Stimulated activated CD8-positive, alpha-beta memory T cell treated with anti-CD3 and anti-CD28 coated beads, Interleukin-15, amount 100 ng/mL, for 4 hours (primary cell): ENCODE measurements at places on chromosomes 4 and X.

DNA sequence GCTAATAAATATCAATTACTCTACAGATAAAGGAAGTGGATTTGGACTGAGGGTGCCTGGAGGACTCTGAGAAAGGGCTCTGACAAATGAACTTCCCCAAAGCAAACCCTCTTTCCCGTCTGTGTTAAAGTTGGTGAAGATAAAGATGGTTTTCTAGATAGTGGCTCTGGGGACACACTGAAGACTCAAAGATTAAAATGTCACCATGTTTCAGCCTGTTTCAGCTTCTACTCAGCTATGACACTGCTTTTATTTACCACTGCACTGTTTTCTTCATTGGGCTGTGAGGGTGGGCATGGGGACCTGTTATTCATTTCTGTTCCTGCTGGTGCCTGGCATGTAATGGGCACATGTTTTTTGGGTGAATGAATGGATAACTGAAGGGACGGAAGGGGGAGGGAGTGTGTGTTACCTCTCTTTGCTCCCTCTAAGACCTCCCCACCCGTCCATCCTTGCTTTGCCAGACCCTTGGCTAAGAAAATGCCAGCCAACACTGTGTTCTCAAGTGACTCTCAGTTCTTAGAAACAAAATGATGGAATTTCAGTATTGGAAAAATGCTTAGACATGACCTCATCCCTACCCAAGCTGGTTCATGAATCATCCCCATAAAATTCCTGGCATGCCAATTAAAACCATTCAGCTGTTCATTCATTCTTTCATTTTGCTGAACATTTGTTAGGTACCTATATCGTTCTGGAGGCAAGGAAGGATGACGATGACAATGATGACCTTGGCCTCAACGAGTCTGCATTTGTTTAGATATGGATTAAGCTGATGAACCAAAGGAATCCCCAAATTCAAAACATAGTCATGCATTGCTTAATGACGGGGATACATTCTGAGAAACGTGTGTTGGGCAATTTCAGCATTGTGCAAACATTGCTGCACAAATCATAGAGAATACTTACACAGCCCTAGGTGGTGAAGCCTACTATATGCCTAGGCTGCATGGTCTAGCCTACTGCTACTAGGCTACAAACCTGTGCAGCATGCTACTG lies 13.4 kb upstream of the STK32B start:
- no peak for DNase-seq

DNA sequence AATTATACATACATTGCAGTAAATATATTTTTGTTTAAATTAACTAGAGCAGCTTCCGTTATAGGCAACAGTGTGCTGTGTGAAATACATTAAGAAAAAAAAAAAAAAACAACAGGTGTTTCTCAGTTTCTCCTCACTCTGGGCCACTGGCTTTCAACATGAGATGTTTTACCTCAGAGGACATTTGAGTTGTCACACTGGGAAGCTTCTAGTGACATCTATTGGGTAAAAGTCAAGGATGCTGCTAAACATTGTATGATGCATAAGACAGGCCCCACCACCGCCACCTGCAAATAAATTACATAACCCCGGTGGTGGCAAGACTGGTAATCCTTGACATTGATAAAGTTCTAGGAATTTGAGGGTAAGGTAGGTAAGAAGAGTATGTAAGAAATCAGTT lies 1512.2 kb downstream of the C4orf33 start:
- no peak for DNase-seq

GRCh38 chr4:1236103-1236641 lies 12.8 kb downstream of the CTBP1 start:
- no peak for DNase-seq

- DNase-seq: no peak
Measured at GRCh38 chr4:112882286-112882685, 167.2 kb upstream of the ANK2 start.

DNA sequence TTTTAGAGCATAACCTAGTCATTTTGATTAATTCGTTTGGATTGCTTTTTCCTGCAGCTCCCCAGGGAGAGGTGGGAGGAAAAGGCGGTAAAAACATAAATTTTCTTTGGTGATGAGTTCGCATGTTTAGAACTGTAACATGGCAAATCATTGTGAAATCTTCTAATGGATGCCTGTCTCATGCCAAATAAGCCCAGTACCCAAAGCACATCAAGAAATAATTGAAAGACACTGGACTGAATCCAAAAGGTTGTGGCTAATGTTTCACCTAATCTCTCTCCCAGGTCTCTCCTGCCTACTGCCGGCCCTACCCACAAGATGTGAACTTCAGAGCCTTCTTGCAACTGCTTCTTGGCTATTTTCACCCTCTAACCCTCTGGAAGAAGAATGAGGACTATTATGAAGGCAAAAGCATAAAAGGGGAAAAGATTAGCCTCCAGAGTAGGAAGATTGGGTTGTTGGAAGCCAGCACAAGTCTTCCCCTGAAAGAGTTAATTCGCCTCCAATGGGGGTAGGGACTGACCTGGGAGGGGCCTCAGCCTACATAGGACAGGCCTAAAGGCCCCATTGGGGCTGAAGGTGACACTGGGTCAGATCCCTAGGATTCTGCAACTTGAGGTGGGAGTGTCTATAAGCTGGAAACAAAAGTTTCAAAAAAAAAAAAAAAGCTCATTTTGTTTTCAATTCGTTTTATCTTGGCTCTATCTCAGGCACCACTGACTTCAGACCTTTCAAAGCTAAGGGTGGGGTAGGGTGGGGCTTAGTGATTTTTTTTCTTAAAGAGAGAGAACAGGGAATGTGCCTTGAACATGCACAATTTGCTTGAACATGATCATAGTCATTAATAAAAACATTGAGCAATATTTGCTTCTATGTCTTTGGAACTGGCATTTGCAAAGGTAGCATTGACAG lies 278.6 kb upstream of the KLF3 start:
- DNase-seq: no peak

GRCh38 chrX:129823115-129823514 lies 20.6 kb downstream of the ZDHHC9 start:
- no peak for DNase-seq

- DNase-seq: no peak
Measured at GRCh38 chr4:10762561-10762960, 78.0 kb upstream of the CLNK start.

DNA sequence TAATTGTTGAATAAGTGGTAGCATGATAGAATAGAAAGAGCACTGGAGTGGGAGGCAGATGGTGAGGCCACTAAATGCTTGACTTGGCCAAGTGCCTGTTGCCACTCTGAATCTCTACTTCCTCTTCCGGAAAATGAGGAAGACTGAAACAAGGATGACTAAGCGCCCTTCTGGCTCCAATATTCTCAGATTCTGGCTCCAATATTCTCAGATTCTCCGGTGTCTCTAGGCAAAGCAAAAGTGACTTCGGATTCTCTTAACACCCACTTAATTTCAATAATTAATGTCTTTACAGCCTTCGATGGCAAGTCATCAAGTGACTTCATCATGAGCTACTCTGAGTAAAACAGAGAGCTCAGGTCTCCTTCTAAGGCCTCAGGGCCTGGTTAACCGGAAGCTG lies 402.2 kb upstream of the FGF13 start:
- DNase-seq: no peak

DNA sequence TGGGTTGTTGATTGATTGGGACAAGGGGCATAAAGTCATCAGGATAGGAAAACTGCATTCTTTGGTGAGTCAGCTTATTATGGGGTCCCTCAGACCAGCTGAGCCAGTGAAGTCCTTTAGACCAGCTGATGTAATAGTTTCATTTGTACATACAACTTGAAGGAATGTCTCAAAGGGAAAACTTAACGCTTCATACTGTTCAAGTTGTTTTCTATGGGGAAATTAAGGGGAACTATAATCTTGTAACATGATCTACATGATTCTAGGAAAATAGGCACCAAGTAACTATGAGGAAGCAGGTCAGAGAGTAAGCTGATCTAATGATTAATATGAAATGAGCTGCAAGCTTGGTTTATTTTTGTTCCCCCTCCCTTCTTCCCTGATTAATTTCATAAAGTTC lies 175.1 kb upstream of the GRID2 start:
- no peak for DNase-seq

- DNase-seq: no peak
Measured at GRCh38 chrX:121102101-121102500, 54.7 kb downstream of the GLUD2 start.

GRCh38 chr4:41177016-41177415 lies 37.3 kb downstream of the APBB2 start:
- DNase-seq: no peak

DNA sequence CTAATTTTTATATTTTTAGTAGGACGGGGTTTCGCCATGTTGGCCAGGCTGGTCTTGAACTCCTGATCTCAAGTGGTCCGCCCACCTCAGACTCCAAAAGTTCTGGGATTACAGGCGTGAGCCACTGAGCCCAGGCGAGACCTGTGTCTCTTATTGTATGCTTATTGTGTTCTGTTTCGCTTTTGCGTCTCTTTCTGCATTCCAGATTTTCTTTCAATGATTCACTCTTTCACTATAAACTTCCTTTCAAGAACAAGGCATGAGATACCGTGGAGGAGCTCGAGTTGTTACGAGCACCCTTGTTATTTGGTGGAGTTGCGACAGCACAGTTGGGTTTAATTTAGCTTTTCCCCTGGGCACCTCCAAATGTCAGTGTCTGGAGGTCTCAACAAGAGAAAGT lies 366.7 kb upstream of the FAT1 start:
- no peak for DNase-seq

DNA sequence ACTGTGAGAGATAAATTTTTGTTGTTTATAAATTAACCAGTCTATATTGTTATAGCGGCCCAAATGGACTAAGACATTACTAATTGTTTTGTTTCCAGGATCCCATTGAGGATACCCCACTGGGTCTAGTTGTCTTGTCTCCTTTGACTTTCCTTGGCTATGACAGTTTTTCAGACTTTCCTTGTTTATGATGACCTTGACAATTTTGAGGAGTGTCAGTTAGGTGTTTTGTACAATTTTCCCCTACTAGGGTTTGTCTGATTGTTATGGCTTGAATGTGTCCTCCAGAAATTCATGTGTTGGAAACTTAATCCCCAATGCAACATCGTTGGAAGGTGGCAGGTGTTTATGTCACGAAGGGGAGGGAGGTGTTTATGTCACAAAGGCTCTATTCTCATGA lies 89.6 kb upstream of the PITX2 start:
- no peak for DNase-seq

GRCh38 chr4:82640540-82640939 lies 78.8 kb upstream of the TMEM150C start:
- DNase-seq: no peak

- DNase-seq: no peak
Measured at GRCh38 chrX:153397256-153397960, 3.7 kb downstream of the PNMA6E start.

- DNase-seq: no peak
Measured at GRCh38 chr4:159367781-159368080, 264.9 kb downstream of the RAPGEF2 start.

GRCh38 chr4:156971676-156972378 lies at the start of gene PDGFC:
TSS of gene PDGFC (minus strand) at chr4:156971799. CDS start at chr4:156970903, 896 bp downstream.
- DNase-seq: no peak

GRCh38 chr4:81504112-81505003 lies 32.7 kb upstream of the RASGEF1B start:
- no peak for DNase-seq

GRCh38 chr4:176635372-176636261 lies 157.1 kb downstream of the VEGFC start:
- DNase-seq: no peak

DNA sequence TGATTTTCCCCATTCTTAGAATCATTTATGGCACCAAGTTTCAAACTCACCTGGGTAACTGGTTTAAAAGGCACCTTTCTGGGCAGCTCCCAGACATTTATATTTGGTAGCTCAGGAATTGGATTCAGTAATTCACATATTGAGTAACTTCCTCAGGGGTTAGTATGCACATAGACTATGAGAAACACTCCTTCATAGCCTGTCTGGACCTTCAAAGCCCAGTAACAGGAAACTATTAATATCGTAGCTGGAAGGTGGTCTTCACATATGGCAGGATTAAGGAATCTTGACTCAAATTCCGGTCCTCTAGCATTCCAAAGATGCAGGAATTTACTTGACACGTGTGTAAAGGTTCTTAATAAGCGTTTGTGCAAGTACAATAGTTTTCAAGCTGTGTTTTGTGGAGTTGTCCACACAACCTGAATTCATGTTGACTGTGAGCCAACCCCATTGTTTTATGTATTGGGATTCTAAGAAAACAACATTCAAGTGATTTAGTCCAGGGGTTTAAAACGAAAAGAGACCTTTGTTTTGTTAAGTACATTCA lies 78.4 kb downstream of the PLS3 start:
- no peak for DNase-seq

DNA sequence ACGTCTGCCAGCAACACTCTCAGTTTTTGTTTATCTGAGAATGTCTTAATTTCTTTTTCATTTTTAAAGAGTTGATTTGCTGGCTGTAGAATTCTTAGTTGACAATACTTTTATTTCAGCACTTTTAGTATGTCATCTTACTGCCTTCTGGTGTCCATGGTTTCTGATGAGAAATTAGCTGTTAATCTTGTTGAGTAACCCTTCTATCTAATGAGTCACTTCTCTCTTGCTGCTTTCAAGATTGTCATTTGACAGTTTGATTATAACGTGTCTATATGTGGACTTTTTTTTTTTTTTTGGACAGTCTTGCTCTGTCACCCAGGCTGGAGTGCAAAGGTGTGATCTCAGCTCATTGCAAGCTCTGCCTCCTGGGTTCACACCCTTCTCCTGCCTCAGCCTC lies 24.0 kb upstream of the TMEM255A start:
- no peak for DNase-seq

- no peak for DNase-seq
Measured at GRCh38 chr4:1503583-1504471, 97.6 kb upstream of the NKX1-1 start.

GRCh38 chrX:104568304-104568915 lies 2.4 kb downstream of the IL1RAPL2 start:
- DNase-seq: no peak

- no peak for DNase-seq
Measured at GRCh38 chr4:992297-993110, 700 bp downstream of the SLC26A1 start.

DNA sequence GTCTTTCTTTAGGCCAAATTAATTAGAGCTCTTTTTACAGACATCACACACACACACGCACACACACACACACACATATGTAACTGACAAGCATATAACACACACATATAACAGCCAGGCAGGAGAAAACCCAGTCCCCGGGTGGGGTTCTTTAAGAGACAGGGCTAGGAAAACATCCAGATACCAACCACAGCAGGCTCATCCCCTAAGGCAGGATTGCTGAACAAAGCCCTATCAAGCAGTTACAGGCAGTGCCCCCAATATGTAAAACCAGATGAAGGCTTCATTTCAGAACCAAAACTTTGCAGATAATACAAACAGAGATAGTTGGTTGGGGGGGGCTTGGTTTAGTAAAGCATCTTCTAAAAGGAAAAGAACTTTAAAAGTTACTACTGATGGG lies 18.0 kb upstream of the FAM47E start:
- no peak for DNase-seq

GRCh38 chr4:33085709-33086108 lies 2365.5 kb downstream of the PCDH7 start:
- DNase-seq: no peak

- no peak for DNase-seq
Measured at GRCh38 chr4:156931267-156931666, 40.3 kb downstream of the PDGFC start.

- DNase-seq: no peak
Measured at GRCh38 chr4:26803211-26803861, 57.3 kb upstream of the STIM2 start.
